ENCODE measurements at places on chromosomes 4 and X. TPM values are rescaled to one million over a fixed set of nuclear protein-coding genes. Genes with fewer than 3 reads are reported as not detected.

DNA sequence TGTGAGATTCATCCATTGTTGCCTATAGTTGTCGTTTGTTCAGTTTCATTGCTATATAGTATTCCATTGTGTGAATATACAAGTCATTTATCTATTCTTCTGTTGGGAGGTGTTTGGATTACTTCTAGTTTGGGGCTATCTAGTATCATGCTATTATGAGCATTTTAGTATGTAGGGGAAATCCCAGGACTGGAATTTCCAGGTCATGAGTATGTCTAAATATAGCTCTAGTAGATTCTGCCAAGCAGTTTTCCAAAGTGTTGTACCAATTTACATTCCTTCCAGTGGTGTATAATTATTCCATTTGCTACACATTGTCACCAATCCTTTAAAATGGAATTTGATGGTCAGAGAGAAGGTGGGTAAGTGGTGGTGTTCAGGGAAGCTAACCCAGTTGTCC is 30.1 kb downstream of the EGFL6 start:
- no peak for ATAC-seq

DNA sequence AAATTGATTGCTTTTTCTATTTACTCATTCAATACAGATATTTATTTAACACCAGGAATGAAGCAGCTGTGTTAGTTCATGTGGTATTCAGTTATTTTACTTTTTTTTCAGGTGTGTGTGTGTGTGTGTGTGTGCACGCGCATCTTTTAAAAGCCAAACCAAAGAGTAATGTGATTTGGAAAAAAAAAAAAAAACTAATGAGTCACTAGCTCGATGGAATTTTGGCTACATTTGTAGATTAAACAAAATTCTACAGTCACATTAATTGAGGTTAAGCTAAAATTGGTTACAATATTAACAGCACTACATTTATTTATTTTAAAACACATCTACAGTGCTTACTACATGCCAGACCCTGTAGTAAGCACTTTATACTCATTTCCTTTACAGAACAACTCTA is 66.8 kb downstream of the HHIP start:
- no peak for ATAC-seq

- no peak for ATAC-seq
These were observed 95.2 kb downstream of the ATG4A start for GRCh38 chrX:108186811-108187210.

DNA sequence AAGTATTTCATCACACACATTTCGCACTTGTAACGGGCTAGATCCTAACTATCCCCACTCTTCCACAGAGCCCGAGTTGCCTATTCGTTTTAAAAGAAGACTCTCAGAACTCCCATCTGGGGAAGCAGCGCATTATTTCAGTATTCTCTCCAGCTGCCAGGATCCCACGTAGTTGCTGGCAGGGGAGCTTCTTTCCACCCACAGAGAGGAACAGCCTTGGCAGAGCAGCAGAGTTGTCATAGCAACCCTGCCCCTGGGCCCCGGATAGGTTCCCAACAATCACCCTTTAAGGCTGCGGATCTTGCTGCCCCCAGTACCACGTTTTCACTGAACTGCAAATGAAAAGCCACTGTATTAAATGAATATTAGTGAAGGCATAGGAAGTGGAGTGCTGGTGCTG is 106.7 kb downstream of the GPM6A start:
- no peak for ATAC-seq

Gene WDR17
- total RNA-seq: 2.9 TPM

GRCh38 chrX:50067435-50068284 is 133.1 kb downstream of the AKAP4 start:
- ATAC-seq: no peak

DNA sequence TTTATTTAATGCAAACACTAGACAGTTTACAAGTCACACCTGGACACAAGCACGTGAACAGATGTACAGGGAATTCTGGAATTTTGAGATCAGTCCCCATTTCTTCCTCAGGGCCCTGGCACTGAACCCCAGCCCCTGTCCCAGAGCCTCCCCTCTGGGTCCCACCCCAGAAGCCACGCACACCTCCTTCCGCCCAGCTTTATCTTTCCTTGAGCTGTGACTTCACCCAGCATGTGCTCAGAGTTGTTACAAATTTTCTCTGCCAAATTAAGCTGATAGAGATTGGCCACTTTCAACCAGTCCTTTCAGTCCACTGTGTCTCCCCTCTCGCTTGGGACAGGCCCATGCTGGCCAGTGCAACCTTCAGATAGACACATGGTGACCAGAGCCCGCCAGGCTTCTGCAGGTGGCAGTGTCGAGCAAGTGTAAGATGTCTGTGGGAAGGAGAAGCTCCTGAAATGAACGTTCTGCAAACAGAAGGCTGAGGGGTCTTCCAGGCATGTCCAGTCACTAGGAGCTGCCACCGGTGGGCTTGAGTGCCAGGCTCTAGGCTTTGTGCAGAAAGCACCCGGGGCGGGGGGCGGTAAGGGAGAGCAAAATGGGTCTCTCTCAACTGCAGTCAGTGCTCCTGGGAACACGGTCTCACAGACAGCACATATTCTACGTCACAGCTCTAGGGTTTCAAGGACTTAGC is 73.3 kb downstream of the MTMR1 start:
- no peak for ATAC-seq

DNA sequence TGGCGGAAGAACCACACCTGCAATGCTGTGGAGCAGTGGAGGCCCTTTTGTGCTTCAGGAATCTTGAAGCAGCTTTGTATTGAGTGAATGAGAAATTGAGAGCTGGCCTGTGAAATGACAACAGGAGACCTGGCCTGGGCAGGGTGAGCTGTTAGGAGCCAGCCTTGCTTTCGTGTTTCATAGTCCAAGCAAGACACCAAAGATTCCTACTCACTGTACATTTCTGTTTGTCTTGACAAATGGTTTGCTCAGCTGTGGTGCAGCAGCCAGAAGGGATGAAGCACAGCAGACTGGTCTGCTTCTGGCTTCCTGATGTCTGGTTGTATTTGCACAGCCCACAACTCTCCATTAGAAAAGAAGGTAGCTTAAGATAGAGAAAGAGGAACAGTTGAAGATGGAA is 96.5 kb downstream of the GATB start:
- ATAC-seq: no peak

Gene SASH3
- total RNA-seq: 103 TPM

DNA sequence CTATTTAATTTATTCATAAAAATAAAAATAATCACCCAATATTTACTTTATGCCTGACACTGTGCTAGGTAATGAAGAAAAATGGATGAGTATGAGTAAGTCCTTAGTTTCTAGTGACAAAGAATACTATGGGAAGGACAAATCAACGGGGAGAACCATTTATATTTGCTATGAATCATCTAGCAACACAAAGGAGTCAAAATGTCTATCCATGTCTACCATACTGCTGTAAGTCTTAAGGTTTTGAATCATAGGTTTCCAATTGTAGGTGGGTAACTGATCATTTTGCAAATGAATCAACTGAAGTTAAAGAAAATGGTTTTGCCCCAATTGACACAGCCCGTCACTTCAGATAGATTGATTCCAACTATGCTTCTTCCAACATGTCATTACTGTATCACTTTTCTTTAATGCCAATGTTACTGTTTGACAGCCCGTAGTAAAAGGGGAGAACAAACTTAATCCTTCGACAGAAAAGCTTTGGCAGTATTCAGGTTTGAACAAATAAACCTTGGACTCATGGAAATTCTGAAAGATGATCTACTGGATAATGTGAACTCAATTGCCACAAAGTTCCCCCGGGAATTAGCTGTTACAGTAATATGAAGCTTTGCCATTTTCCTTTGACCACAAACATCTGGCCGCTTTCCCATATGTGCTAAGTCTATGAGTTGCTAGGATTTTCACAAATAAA is 3.2 kb downstream of the TDO2 start:
- ATAC-seq: no peak

DNA sequence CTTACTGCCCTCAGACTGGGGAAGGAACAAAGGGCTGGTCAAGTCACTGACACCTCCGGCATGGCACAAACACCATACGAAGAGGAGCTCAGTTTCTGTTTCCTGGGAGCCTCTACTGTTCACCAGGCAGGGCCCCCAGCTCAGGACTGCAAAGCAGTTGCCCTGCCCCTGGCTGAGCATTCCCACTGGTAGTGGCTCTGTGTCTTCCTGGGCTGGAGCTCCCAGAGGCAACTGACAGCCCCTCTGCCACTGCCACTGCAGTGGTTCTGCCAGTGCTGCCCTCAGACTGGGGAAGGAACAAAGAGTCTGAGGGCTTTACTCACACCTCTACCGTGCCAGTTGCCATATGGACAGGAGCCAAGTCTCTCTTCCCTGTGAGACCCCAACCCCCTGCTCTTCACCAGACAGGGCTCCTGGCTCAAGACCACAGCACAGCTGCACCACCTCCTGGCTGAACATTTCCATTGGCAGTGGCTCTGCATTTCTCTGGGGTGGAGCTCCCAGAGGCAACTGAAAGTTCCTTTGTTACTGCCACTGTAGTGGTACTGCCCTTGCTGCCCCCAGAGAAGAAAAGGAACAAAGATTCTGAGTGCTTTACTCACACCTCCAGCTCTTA is 67.9 kb downstream of the SMARCA5 start:
- no peak for ATAC-seq

DNA sequence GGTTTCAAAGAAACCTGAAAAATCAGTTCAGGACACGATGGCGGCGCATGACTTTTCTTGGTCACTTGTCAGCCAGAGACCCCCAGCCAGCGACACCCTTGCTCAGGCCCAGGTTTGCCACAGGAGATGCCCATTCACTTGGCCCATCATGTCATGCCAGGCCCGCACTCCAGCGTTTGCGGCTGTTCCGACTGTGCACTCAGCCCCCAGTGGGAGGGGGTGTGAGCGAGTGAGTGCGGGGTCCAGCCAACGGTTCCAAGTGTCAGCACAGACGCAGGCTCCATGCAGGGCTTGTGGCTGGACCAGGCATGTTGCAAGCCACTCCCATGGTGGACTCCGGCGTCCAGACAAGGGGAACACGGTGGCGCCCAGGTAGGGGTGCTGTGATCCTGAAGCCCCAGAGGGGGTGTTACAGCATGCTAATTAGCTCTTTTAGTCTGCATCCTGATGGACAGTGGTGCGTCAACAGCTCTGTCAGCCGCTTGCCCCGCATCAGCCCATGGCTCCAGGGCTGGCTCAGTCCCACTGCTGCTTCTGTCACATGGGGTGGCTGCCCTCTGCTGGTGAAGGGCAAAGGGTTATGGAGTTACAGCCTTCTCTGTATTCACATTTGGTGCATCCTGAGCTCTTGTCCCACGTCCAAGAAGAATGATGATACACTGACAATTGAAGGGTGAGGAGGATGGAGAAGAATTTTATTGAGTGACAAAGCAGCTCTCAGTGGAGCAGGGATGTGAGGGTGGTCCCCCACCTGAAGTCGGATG is 3.7 kb upstream of the MAEA start:
- ATAC-seq: no peak

Gene ITIH6
- not detected for total RNA-seq

- ATAC-seq: no peak
These were observed 33.5 kb downstream of the SNX25 start for GRCh38 chr4:185242749-185243533.

GRCh38 chr4:174697202-174697601 is 131.8 kb downstream of the GLRA3 start:
- no peak for ATAC-seq

Gene PDHA2
- total RNA-seq: not detected

DNA sequence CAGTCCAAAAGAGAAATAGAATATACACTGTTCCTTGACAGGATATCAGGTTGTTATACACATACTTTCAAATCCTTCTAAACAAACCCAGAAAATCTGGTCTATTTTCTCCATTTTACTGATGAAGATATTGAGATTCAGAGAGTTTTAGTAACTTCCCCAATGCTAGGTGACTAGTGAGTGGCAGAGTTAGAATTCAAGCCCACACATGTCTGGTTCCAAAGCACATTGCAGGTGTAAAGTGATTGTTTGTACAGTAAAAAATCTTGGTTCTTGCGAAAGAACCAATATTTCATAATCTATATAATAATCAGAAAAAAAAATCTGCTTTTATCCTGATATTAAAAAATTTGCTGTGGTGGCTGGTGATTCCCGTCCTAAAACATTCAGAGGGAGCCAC is 39.5 kb upstream of the EMCN start:
- ATAC-seq: no peak

DNA sequence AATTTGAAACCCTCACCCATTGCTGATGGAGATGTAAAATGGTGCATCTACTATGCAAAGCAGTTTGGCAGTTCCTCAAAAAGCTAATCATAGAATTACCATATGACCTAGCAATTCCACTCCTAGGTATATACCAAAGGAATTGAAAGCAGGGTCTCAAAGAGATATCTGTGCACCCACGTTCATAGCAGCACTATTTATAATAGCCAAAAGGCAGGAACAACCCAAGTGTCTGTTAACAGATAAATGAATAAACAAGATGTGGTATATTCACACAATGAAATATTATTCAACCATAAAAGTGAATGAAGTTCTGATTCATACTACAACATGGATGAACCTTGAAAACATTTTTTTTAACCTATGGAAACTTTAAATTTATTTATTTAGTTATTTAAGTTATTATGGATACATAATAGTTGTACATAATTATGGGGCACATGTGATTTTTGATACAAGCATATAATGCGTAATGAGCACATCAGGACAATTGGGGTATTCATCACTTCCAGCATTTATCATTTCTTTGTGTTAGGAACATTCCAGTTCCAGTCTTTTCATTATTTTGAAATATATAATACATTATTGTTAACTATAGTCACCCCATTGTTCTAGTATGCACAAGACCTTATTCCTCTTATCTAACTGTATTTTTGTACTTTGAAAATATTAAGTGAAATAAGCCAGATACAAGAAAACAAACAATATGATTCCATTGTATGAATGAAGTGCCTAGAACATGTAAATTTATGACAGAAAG is 205.6 kb upstream of the CNKSR2 start:
- no peak for ATAC-seq

GRCh38 chrX:9676738-9677097 is 88.9 kb downstream of the GPR143 start:
- ATAC-seq: no peak

- ATAC-seq: no peak
These were observed 14.6 kb upstream of the PRSS12 start for GRCh38 chr4:118367361-118367760.

- no peak for ATAC-seq
These were observed 106.0 kb upstream of the GRXCR1 start for GRCh38 chr4:42786350-42787078.

Gene PITX2
- total RNA-seq: not detected

Gene HSFX3
- total RNA-seq: not detected

- no peak for ATAC-seq
These were observed 71.9 kb upstream of the PPP2R3B start for GRCh38 chrX:458631-459061.

Gene MAGEB17
- not detected for total RNA-seq

DNA sequence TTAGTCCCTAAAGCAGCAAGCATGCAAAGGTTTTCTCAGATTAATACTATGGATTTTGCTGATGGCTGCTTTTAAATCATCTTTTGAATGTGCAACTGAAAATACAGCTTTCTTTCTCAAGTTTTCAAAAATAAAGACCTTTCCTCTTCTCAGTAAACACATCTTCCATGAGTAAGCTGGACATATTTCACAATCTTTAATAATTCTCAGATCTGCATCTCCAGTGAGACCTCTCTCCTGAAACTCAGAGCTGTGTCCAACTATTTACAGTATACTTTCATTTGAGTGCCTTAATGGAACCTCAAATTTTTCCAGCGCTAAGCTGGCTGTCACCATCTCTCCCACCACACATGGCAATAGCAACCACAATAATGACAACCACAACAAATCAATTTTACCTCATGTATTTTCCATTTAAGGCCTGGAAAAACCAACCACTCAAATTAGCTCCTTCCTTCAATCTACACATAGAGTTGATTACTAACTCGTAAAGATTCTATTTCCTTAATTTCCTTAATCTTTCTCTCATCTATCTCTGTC is 192.4 kb upstream of the RPL34 start:
- no peak for ATAC-seq

All from activated T-helper 17 cell treated with anti-CD3 and anti-CD28 coated beads, Interleukin-2, amount 50 U/mL, for 72 hours (primary cell).